ENCODE measurements at places on chromosomes 3 and 15.

- no peak for DNase-seq
Observed at GRCh38 chr3:128398586-128398985, 68.1 kb downstream of the DNAJB8 start.

- peak; percentile 8 for DNase-seq
Observed at GRCh38 chr3:138578141-138578540, 15.9 kb downstream of the CEP70 start.

DNA sequence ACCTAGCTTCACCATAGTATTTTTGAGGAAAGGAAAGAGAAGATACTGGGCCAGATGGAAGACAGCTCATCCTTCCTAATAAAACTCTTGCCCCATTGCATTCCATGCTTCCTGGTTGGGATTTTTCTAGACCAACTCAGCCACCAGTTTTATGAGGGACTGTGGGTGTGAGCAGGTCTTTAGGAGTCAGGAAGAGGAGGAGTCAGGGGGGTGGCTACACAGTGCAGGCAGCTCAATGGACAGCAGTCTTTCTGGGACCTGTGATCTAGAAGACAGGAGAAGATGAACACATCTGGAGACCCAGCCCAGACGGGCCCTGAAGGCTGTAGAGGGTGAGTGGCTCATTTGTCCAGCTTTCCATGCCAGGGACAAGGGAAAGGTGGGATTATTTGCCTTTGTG, at the start of gene NOX5:
Gene NOX5, plus strand, starts transcription at position 242 of the 400 bp plus-strand sequence. Its CDS starts 41 bp downstream, at position 283.
- DNase-seq, result peak; percentile 90

DNA sequence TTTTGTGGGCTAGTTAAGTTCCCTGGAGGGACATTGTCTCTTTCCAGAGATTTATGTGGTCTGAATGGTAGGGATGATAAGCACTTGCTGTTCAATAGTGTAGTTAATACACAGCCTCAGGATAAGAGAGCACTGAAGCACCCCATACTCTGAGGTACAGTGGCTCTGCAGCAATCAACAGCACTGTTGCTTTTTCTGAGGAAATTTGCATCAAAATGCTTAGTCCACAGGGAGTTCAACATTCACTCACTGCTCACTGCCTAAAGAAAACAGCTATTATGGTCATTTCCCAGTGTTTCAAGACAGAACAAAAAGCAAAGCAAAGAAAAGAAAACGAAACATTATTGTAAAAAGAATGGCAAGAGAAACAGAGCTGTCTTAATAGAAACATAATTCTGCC, 441.9 kb downstream of the PLOD2 start:
- no peak for DNase-seq

DNA sequence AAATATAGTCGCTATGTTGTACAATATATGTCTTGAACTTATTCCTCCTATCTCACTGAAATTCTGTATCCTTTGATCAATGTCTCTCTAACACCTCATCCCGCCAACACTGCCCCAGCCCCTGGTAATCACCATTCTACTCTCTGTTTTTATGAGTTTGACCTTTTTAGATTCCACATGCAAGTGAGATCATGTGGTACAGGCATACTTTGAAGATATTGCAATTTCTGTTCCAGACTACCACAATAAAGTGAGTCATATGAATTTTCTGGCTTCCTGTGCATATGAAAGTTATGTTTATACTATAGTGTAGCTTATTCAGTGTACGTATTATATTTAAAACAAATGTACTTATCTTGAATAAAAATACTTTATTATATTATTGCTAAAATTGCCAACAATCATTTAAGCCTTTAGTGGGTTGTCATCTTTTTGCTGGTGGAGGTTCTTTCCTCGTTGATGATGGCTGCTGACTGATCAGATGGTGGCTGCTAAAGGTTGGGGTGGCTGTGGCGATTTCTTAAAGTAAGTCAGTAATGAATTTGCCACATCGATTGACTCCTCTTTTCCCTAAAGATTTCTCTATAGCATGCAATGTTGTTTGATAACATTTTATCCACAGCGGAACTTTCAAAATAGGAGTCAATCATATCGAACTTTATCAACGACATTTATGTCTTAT, 257.2 kb downstream of the NFKBIZ start:
- no peak for DNase-seq

GRCh38 chr3:141795276-141795675, 32.1 kb downstream of the GRK7 start:
- no peak for DNase-seq

DNA sequence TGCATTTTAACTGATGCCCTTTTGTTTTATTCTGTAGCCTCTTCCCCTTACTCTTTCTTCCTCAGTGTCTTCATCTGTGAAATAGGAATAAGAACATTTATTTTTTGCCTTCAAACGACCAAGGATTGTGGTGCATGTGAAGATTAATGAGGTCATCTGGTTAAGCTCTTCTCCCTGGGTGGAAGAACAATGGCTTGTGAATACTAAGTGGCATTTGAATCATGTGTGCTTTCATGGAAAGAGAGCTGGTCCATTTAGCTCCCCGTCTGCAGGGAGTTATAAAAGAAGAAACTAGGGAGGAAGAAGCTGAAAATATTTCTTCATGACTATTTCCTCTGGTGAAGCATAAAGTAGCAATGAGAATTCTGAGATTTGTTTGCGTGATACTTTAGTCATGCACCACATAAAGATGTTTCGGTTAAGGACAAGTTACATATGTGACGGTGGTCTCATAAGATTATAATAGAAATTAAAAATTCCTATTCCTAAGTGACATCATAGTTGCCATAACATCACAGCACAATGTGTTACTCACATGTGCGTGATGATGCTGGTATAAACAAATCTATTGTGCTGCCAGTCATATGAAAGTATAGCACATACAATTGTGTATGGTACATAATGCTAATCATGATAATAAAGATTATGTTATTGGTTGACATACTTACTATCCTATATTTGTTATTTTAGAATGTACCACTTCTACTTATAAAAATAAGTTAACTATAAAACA, 374.3 kb downstream of the RBMS3 start:
- no peak for DNase-seq

DNA sequence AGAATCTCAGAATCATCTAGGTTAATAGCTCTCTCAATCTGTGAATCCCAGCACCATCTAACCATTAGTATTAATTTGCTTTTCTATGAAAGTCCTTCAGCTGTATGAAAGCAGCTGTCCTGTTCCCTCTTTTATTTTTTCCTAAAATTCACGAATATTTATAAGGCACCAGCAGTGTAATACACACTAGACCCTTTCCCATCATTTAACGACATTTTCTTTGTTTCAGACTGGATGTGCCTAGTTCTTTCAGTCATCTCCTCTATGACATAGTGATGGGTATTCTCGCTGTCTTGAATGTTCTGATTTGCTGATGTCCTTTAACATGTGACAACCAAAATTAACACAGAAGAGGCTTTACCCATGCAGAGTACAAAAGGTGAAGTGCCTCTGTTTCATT, 48.9 kb upstream of the ATP10A start:
- DNase-seq, result no peak

GRCh38 chr3:30227571-30228301, 378.7 kb upstream of the TGFBR2 start:
- DNase-seq, result peak; percentile 41
